ENCODE measurements at places on chromosomes 2 and 18. TPM values are rescaled to one million over a fixed set of nuclear protein-coding genes. Genes with fewer than 3 reads are reported as not detected.
A peak's percentile ranks its signal among the peaks of the same experiment; 100 is the strongest.

DNA sequence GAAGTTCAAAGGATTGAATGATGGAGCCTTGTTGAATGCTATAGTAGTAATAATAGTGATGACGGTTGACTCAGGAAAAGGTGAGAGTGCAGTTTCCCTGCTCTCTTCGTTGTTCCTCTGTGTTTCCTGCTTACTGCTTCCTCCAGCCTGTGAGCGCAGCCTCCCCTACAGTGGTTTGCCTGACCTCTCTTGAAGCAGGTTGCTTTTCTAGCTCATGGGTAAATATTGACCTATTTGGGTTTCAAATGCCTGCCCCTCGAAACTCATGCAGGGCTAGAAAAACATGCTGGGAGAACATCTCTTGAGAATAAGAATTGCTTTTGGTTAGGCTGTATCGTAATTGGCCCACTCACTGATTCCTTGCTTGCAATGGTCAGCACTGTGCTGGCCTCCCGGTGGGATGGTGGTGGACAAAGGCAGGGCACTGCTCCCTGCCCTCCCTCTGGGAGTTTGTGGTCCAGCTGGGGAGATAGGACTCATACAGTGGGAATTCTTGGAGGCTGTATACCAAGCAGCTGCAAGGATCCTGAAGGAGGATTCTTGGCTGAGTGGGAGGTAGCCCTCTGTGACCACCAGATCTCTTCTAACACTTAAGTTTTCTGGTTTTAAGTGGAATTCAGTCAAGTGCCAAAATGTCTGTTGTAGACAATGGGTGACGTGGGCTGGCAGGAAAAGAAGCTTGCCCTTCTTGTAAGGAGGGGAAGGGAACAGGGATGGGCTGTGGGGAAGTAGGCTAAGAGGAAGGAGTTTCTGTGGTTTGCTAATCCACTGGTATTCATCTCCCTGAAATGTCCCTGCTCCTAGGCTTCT, 5.4 kb upstream of the RNF181 start:
- DNase-seq = no peak

- DNase-seq = no peak
Observed at GRCh38 chr2:127428815-127429109, 10.5 kb downstream of the PROC start.

DNA sequence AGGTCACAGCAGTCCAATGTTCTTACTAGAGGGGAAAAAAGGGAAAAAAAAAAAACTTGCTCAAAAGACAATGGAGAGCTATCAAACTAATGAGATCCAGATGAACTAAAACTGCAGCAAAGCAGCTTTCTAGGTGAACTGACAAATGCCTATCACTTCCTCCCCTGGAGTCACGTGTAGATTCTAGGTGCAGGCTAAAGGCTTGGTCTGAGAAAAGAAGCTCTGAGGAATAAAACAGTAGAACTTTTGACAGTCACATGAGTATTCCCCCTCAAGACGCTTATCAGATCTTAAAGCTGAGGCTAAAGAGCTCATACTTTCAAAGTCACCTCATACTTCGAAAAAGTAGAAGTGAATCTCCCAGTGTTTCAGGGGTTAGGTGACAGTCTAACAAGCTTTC, 42.3 kb downstream of the SMAD2 start:
- no peak for DNase-seq

DNA sequence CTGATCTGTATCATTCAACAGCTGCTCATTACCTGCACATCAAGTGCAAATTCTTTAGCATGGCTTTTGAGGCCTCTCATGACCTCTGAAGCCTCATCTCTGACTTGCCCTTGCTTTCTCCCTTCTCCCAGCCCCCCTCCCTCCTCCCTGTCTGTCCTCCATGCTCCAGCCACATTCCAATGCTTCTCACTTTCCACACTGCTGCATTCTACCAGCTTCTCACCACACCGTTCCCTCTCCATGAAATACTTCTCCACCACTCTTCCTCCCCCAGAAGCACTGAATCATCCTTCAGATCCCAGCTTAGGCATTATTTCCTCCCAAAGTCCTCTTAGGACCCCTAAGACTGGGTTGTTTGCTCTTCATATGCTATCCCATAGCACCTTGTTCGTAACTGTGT, 26.9 kb downstream of the GCG start:
- no peak for DNase-seq

DNA sequence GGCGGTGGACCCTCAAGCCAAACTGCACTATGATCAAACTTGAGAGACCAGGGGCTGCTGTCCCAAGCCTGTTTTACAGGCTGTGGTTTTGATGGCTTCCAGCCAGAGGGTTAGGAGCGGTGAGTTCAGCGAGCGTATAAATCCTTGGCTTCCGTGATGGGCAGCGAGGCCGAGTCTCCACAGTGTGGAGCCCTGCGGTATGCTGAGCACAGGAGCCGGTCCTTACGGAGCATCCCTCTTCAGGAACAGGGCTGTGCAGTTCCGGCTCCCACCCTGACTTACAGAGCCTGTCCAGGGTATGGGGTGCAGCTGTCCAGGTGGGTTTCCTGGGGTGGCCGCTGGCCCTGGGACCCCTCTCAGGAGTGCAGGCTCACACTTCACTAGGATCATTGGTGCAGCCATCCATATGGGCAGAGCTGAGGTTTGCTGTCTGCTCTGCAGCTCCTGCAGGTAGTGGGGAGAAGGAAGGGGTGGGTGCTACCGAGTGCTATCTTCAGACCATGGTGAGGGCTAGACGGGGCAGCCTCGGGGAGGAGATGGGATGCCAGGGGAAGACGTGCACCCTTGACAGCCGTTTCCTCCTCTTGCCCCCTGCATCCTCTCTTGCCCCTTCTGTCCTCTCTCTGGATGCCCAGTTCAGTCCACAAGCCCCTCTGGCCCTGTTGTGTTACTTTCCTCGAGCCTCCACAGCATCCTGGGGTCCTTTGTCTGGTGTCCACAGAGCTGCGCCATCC, 104.3 kb downstream of the FAM210A start:
- no peak for DNase-seq

The MYOM1 gene
- total RNA-seq = 0.29 TPM

The IL18RAP gene
- 5.2 TPM for total RNA-seq

The GREB1 gene
- 0.42 TPM for total RNA-seq

The PKDCC gene
- 1.3 TPM for total RNA-seq

The REG1B gene
- total RNA-seq = 2.3 TPM

The FSHR gene
- total RNA-seq = not detected

DNA sequence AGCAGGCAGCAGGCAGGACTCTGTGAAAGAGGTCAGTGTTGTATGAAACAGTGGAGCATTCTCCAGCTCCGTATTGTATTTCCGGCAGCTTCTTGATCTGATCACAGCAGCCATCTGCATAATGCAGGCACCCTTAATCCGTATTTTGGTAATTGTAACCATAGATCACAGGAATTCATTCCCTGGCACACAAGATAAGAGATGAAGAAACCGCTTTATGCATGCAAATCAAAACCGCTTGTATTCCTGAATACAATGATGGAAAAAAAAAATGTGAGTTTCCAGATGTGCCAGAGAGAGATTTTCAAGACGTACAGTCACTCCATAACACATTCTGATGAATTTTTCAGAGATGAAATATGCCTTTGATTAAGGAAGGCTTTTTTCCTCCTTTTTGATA, 221.3 kb downstream of the ACKR3 start:
- no peak for DNase-seq

DNA sequence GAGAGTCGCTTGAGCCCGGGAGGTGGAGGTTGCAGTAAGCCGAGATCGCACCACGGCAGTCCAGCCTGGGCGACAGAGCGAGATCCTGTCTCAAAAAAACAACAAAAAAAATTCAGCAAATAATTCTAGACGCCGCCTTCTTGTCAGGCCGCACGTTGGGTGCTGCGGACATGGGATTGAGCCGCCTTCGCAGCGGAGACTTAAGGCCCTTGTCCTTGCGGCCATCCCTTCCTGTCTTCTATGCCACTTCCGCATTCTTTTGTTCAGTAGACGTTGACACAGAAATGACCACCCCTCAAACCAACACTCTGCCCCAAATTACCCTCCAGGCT, 15.8 kb downstream of the PTPN18 start:
- DNase-seq = peak; percentile 62
